ENCODE measurements at places on chromosomes 11 and 22. TPM values are rescaled to one million over a fixed set of nuclear protein-coding genes. Genes with fewer than 3 reads are reported as not detected.

The OR10D3 gene
- total RNA-seq: not detected

The MAPK8IP2 gene
- 0.13 TPM for total RNA-seq

The NXPE1 gene
- total RNA-seq: not detected

The KCNK7 gene
- total RNA-seq: 0.04 TPM

The LIPT2 gene
- total RNA-seq: 3.0 TPM

The CST6 gene
- total RNA-seq: 0.49 TPM

The MAPK1 gene
- 113 TPM for total RNA-seq

The CBLIF gene
- not detected for total RNA-seq

The ANGPTL5 gene
- not detected for total RNA-seq

The HMOX1 gene
- total RNA-seq: 86.4 TPM

The ANAPC15 gene
- 26.8 TPM for total RNA-seq

The DKK3 gene
- 287 TPM for total RNA-seq

The C11orf68 gene
- total RNA-seq: 17.3 TPM

The OR51E2 gene
- total RNA-seq: not detected

The MCHR1 gene
- total RNA-seq: not detected

The DUSP8 gene
- 0.40 TPM for total RNA-seq

The AIFM3 gene
- total RNA-seq: 0.56 TPM

The POU2AF2 gene
- not detected for total RNA-seq

The GAL3ST1 gene
- total RNA-seq: not detected

The UBQLNL gene
- total RNA-seq: 0.04 TPM

The XNDC1N gene
- 9.2 TPM for total RNA-seq

The ANKK1 gene
- 0.07 TPM for total RNA-seq

The IGLL5 gene
- not detected for total RNA-seq

The DGCR6 gene
- 0.26 TPM for total RNA-seq

The JAML gene
- total RNA-seq: 0.35 TPM

The ARHGAP20 gene
- total RNA-seq: 1.8 TPM

The HTR3A gene
- total RNA-seq: not detected

The KLHL22 gene
- 19.1 TPM for total RNA-seq

The RAB36 gene
- 0.74 TPM for total RNA-seq

The PIH1D2 gene
- total RNA-seq: 1.3 TPM

The LUZP2 gene
- total RNA-seq: not detected

The RFPL2 gene
- not detected for total RNA-seq

The FAM83F gene
- not detected for total RNA-seq

The CHRM1 gene
- not detected for total RNA-seq

The KCNA4 gene
- not detected for total RNA-seq

The KCNC1 gene
- not detected for total RNA-seq

The TKFC gene
- total RNA-seq: 13.6 TPM

All from pulmonary artery endothelial cell (primary cell).